Activated T-helper 1 cell treated with anti-CD3 and anti-CD28 coated beads, Interleukin-12 subunit alpha, Interleukin-12 subunit beta, Interleukin-2, Interleukin-4 antibody, amounts not matched to agents 30 ng/mL and 10 ng/mL and 1 ng/mL, durations not matched to agents 14 hours and 24 hours and 36 hours (primary cell): ENCODE measurements at places on chromosomes 4 and X.

DNA sequence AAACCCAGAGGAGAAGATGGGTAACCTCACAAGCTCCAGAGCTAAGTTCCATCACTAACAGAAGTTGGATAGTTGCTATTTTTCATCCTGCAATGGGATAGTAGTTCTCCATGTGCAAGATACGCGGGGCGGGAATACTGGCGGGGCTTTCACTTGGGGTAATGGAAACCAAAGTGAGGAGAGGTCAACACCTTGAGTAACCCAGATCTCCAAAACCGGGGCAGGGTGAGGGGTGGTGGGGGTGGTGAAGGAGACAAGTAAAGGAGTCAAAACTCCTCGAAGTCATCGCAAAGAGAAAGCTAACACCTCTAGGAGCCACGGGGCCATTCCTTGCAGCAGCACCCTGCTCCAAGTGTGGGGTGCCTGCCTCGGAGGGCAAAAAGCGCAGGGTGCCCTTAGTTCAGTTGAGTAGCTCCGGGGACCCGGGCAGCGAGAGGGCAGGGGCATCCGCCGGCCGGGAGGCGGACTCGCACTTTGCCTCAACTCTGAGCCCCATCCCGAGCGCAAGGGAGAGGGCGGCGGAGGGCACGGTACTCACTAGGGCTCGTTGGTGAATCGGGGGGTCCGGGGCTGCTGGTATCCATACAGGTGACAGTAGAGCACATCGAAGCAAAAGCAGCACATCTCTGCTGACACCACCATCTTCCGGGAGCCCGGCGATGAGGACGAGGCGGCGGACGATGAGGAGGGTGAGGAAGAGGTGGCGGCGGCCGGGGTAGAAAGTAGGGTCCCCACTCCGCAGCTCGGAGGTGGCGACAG is 645 bp downstream of the AMMECR1 start:
- DNase-seq = peak; percentile 13

- DNase-seq = no peak
These were observed 327.8 kb downstream of the ARHGAP10 start for GRCh38 chr4:148059617-148060180.

DNA sequence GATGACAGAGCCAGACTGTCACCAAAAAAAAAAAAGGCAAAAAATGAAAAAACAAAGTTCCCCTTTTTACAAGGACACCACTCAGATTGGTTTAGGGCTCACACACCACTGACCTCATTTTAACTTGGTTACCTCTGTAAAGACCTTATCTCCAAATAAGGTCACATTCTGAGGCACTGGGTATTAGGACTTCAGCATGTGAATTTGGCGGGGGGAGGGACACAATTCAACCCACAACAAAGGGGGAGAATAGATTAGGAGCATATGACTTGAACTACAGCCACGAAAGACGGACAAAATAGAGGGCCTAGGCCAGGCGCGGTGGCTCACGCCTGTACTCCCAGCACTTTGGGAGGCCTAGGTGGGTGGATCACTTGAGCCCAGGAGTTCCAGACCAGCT is 31.0 kb upstream of the ARAF start:
- DNase-seq = no peak

DNA sequence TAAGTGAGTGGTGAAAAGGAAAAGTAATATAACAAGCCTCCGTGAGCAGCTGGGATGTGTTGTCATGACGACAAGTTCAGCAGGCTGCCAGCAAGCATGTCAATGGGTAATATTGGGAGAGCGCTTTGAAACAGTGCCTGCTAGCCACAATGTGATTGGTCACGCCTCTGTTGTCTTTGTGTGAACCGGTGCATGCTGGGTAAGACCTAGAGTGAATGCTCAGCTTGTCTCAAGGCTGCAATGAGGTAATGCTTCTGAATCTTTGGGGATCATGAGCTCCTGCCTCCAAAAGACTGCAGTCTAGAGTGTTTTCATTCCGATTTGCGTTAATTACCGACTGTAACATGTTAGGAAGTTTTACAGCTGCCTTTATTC is 54.9 kb downstream of the STOX2 start:
- no peak for DNase-seq

- no peak for DNase-seq
These were observed 172.9 kb upstream of the TTC29 start for GRCh38 chr4:147118528-147118927.

DNA sequence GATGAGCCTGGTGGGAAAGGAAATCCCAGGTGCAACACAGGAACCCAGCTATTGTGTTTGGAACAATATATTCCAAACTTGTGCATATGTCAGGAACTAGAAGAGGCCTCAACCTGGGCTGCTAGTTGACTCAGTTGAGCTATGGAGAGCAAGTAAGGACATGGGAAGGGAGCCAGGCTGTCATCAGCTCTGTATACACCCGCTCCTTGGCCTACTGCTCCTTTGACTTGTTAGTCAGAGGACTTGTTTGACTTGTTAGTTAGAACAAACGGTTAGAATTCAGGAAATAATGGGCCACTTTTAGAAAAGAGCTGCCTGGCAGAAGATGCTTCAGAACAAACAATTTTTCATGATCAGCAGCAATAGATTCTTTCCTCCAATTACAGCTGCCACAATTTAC is 76.4 kb downstream of the CBLL2 start:
- DNase-seq = no peak

DNA sequence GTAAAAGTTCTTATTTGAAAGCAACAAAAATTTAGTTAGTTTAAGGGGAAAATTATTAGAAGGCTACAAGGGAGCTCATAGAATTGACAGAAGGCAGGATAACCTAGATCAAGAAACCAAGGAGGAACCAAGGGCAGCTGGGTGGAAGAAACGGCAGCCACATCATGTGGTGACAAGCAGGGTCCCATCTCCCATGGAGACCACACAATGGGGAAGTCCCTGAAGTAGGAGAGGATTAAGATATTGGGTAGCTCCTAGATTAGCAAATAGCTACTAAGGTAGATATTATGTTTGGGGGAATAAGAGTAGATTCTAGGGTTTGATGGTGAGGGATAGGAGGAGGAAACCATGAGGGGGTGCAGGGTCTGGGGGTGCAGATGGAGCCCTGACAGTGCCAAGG is 48.0 kb upstream of the TMEM154 start:
- DNase-seq = no peak

GRCh38 chrX:101430457-101431078 is 22.5 kb downstream of the HNRNPH2 start:
- DNase-seq = no peak

GRCh38 chr4:156803056-156803455 is 168.5 kb downstream of the PDGFC start:
- DNase-seq = no peak

DNA sequence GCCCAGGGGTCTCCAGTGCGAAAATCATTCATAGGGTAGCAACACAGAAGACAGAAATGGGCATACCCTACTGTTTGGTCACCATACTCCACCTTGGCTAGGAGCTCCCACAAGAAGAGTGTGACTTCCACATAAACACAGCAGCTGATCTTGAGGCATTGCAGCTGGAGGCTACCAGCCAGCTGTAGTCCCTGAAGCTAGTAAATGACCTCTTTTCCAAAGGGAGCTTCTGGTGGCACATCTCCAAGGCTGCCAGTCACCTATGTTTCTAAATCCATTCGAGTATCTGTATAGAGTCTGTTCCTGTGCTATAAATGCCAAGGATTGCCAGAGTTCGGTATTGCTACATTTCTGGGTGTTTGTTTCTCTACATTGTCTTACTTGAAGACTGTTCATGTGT is 21.3 kb upstream of the PNPLA4 start:
- DNase-seq = no peak

DNA sequence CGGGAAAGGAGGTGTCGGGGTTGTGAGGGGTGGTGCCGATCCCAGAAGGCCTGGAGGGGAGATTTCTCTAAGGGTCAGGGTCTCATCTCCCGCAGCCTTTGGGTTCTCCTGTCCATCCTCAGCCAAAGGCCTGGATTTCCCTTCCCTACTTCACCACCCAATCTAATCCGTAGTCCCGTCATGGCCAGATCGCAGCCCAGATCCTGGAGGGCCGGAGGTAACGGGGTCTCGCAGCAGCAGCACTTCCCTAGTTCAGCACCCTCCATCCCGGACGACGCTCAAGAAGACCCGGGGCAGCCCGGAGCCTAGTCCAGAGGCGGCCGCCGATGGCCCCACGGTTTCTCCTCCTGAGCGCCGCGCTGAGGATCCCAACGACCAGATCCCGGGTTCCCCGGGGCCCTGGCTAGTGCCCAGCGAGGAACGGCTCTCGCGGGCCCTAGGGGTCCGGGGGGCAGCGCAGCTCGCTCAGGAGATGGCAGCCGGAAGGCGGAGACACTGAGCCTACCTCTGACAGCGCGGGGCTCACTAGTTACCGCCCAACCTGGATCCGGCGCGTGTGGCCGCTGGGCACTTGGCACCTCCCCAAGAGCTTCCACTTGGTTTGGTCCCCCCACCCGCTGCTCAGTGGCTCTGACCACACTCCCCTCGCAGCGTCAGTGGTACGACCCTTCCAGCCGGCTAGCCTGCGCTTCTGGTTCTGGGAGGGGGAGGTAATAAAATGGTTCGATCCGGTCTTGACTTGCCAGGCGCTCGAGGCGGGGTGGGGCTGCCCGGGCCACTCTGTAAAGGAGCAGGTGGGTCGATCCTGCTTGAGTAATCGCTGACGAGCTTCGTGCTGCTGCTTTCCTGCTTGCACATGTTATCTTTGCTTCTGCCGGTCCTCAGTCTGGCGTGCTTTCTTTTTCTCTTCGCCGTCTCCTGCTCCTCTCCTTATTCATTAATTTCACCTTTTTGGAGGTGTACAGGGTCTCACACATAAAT is 3.6 kb downstream of the MAGIX start:
- peak; percentile 52 for DNase-seq
